ENCODE measurements at places on chromosomes 6 and 20. TPM values are rescaled to one million over a fixed set of nuclear protein-coding genes. Genes with fewer than 3 reads are reported as not detected.

GRCh38 chr6:135568379-135568778 is 70.8 kb upstream of the AHI1 start:
- DNase-seq: peak; percentile 59
- no peak overlapping the region for H3K4me3 ChIP-seq
- no peaks in the 10 kb centered on the region for H3K36me3 ChIP-seq
- H3K27ac ChIP-seq: no peak overlapping the region
- H3K4me1 ChIP-seq: no peaks in the 10 kb centered on the region

DNA sequence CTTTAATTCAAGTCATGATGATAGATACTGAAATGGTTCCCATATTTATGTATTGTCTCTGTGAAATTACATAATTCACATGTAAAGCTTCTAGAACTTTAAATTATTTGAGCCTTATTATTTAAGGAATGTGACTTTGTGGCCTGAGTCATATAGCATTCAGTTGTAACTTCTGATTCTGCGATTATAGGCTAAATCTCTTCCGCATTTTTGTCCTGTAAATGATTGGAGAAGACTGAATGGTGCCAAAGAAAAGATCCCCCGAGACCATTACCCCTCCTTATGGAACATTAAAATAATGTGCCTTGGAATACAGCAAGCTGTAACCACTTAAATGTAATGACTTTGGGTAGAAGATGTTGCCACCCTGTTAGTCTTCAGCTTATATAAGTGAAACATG is 63.3 kb upstream of the MAP7 start:
- no peak for DNase-seq
- no peaks in the 10 kb centered on the region for H3K4me1 ChIP-seq
- H3K4me3 ChIP-seq: no peak overlapping the region
- H3K27me3 ChIP-seq: no peaks in the 10 kb centered on the region

GRCh38 chr6:27565839-27566779 is 93.2 kb upstream of the ZNF184 start:
- H3K36me3 ChIP-seq: no peaks in the 10 kb centered on the region
- no peak overlapping the region for H3K27ac ChIP-seq
- DNase-seq: no peak

DNA sequence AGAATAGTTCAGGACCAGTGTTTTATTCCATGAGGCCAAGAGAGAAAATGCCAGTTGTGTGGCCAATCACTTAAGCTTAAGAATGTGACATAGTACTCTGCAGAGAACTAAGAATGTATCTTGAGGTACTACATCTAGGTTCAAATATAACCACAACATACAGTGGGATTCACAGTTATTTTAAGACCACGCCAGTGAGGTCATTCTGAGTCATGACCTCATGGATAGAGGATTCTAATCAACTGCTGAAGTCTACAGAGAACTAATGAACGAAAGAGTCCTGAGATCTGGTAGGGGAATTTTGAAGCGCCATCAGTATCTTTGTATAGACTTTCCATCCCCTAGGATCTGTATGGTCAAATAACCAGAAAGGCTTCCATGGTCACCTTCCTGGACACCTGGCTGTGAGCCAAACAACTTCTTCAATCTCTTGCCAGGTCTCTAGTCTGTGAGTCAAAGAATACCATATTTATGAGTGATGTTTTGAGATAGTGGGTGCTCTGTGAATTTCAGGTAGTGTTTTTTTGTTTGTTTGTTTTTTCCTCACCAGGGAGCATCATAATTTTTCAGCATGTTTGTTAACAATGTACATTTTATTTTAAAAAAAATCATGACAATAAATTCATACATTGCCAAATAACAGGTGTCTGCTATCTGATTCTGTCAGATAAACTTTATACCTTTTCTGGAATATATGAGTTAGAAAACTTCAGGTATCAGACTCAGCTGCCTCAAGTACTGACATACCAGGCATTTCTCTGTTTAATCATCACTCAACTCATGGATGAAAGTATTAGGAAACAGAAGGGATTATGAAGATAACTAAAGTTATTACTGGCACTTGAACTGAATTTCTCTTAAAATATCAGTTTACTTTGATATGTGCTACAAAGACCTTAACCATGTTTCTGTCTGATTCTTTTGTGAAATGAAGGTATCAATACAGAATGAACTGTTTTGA is 217.9 kb downstream of the PLCB4 start:
- no peaks in the 10 kb centered on the region for H3K36me3 ChIP-seq
- no peak overlapping the region for H3K27ac ChIP-seq
- no peak for DNase-seq
- H3K27me3 ChIP-seq: no peaks in the 10 kb centered on the region

- no peak overlapping the region for H3K4me3 ChIP-seq
- no peaks in the 10 kb centered on the region for H3K27me3 ChIP-seq
- no peak overlapping the region for H3K27ac ChIP-seq
- no peak for DNase-seq
- H3K36me3 ChIP-seq: peaks cover 41% of the 10 kb centered on the region
- H3K4me1 ChIP-seq: peaks cover 2% of the 10 kb centered on the region
Measured at GRCh38 chr20:41470362-41471095, 103.9 kb upstream of the EMILIN3 start.

DNA sequence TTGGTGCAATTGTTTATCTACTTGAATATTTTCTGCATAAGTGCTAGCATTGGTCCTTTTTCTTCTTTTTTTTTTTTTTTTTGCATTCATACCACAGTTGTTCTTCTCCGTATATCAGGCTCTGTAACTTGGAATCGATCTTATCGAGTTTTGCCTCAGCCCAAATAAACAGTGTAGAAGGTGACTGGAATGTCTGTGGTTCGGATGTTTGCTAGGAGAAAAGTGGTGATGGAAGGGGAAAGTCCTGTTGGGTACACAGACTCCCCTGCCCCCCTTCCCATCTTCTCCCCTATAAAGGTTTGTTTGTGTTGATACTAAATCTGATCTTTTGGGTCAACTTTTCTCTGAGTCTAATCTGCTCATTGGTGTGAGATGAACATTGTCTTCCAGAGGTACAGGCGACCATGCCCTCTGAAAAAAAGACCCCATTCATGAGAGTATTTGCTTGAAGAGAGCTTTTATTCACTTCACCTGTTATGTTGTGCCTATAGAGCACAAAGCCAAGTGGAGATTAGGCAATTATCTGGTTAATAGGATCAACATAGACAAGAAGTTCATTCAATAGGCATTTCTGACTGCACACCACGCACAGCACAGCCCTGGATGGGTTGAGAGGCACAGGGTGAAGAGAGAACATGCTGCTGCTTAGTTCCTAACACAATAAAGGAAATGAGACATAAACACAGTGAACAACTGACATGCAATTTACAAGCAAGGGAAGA is 620.0 kb downstream of the PKHD1 start:
- DNase-seq: no peak
- no peaks in the 10 kb centered on the region for H3K4me1 ChIP-seq
- no peaks in the 10 kb centered on the region for H3K27me3 ChIP-seq
- no peaks in the 10 kb centered on the region for H3K36me3 ChIP-seq
- no peak overlapping the region for H3K27ac ChIP-seq

- H3K27me3 ChIP-seq: no peaks in the 10 kb centered on the region
- H3K4me1 ChIP-seq: peaks cover 7% of the 10 kb centered on the region
- H3K4me3 ChIP-seq: no peak overlapping the region
- DNase-seq: no peak
- no peak overlapping the region for H3K27ac ChIP-seq
- no peaks in the 10 kb centered on the region for H3K36me3 ChIP-seq
Measured at GRCh38 chr6:87789900-87790290, 87.9 kb upstream of the AKIRIN2 start.

DNA sequence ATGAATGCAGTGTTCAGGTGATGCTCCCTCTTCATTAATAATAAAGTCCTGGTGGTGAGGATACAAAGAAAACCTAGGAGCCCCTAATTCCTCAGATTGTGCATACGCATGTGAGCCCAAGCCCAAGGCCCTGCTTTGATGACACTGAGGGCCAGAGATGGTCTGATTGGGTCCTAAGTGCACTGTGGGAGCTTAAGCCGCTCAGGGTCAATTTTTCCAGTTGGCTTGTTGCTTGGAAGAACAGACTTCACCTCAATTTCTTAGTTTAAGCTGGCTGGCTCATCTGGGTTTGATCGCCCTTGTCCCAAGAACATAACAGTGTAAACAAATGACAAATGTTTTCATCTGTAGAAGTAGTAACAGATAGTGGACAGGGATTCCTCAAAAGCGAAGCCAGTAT is 41.4 kb downstream of the INSM1 start:
- no peak overlapping the region for H3K27ac ChIP-seq
- H3K4me1 ChIP-seq: peaks cover 5% of the 10 kb centered on the region
- H3K27me3 ChIP-seq: no peaks in the 10 kb centered on the region
- H3K36me3 ChIP-seq: peaks cover 22% of the 10 kb centered on the region

- no peak overlapping the region for H3K4me3 ChIP-seq
- no peak for DNase-seq
Measured at GRCh38 chr6:82492134-82492533, 128.5 kb downstream of the TPBG start.

The PDE10A gene
- total RNA-seq: 6.2 TPM

Data from lung (tissue), 17 donors.